DMS79 treated with DMSO at 0.1 percent for 48 hours (cell line): ENCODE measurements at places on chromosomes 7 and 10.

GRCh38 chr7:95509199-95509598, 23.5 kb downstream of the ASB4 start:
- peak; percentile 62 for DNase-seq

- no peak for DNase-seq
Measured at GRCh38 chr10:124104011-124104627, 10.7 kb upstream of the CHST15 start.

DNA sequence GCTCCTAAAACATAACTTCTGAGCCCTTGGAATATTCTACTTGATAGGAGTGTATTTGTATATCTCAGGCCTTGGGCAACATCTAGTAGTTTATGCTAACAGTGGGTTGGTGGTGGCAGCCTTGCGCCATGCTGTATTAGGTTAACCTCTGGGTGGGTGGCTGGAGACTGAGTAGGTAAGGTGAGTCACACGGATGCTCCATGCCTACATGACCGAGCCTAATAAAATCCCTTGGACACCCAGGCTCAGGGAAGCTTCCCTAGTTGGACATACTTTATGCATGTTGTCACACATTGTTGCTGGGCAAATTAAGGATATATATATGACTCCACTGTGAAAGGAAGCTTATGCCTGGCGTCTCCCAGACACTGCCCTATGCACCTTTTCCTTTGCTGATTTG, 6.0 kb upstream of the DAGLB start:
- DNase-seq = no peak

DNA sequence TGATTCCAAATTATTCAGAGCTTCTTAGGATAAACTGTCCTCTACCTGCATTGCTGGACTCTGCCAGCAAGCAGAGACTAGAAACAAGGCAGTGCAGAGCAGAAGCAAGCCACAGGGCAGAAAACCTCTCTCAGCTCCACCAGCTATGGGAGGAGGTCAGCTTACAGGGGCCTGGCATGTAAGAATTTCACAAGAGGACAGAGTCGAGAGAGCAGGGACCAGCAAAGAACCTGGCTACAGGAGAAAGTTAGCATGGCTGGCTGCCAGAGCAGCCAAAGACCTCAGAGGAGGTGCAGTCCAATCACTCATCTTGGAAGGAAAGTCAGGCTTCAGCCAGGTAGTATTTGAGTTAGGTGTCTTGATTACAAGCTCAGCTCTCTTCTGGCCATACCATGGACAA, 62.9 kb downstream of the ENO4 start:
- DNase-seq = no peak

DNA sequence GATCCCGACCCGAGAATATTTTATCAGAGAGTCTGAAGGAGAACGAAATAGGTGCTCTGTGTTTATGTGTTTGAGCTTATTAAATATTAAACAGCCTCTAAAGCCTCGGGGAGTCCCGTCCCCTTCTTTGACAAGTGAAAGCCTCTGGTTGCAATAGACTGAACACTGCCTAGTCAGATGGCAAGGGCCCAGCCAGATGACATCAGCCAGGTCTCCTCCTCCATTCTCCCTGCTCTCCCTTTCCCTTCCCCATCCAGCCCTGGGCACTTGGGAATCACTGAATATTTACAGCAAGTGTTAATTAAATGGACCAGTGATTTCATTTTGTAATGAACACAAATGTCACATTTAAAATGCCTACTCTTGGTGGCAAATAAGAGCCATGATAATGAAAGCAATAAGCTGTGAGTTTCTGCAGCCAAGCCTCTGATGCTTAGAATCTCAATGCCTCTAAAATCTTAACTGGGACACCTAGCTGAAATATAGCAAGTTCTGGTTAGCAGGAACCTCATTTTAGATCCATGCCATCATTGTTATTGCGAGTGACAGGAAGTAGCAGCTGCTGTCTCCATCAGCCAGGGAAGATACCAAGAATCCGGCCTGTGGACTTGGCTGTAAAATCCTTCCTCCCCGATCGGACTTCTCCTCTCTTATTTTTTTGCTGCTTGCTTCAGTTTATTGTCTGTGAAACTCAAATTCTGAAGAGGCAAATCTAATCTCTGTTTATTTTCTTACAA, 202.1 kb downstream of the PRPF18 start:
- no peak for DNase-seq

- no peak for DNase-seq
Measured at GRCh38 chr7:117262546-117262945, 60.3 kb downstream of the WNT2 start.

DNA sequence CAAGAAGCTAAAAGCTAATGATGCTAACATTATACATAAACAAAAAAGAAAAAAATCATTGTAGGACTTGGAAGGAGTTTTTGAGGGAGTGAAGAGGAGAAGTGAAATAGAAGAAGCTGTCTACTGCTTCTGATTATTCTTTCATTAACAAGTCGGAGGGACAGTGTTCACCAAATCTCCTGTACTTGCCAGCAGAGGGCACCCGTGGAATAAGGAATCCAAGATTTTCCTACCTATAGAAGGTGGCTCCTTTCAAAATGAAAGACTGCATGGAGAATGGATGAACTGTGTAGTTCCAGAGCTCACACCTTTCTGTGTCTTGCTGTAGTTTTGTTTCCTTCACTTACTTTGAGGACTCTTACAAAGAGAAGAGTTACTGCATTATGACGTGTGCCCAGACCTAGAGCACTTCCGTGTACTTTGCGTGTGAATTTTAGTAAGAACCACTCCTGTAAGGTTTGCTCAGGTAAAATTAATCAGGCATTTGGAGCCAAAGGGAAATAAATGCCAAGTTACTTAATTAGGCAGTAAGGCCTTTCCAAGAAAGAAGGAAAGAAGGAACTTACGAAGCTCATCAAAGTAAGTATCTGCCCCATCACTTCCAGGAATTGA, 145.1 kb downstream of the SEMA3D start:
- peak; percentile 21 for DNase-seq

DNA sequence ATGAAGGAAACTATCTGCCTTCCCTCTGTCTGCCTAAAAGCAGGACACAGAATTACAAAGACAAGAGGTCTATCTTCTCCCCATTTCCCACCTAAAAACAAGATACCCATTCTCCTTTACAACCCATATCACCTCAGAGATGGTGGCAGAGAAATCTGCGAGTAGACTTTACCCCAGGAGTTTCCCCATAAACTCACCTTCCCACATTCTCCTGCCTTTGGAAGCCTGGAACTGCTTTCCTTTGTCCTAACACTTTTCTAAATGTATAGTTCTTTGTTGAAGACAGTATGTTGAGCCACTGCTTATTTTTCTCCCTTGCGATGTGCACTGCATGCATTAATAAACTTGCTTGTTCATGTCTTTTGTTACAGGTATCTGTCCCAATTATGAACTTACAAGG, 8.0 kb downstream of the SHTN1 start:
- no peak for DNase-seq

GRCh38 chr7:129824291-129825208, 128.2 kb downstream of the UBE2H start:
- peak; percentile 88 for DNase-seq

- DNase-seq = no peak
Measured at GRCh38 chr10:90136731-90137316, 435.4 kb downstream of the KIF20B start.

- no peak for DNase-seq
Measured at GRCh38 chr7:109879287-109879828, 1211.6 kb upstream of the LRRN3 start.

GRCh38 chr7:92778972-92779371, 57.4 kb downstream of the CDK6 start:
- DNase-seq = no peak

- DNase-seq = no peak
Measured at GRCh38 chr10:128095027-128095752, 31.0 kb downstream of the MKI67 start.

- DNase-seq = no peak
Measured at GRCh38 chr10:11720260-11720741, 21.9 kb upstream of the ECHDC3 start.

DNA sequence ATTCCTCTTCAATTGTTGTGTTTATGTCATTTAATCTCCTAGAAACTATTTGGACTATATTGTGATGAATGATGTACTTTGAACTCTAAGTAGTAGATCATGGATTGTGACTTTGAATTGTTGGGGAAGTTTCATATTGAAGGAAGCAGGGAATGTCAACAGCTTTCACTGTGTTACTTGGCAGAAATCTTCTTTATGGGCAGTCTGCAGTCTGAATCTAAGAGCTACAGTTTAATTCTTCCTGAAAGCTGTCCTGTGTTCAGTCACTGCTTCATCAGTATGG, 91.6 kb downstream of the PPP1R9A start:
- no peak for DNase-seq

DNA sequence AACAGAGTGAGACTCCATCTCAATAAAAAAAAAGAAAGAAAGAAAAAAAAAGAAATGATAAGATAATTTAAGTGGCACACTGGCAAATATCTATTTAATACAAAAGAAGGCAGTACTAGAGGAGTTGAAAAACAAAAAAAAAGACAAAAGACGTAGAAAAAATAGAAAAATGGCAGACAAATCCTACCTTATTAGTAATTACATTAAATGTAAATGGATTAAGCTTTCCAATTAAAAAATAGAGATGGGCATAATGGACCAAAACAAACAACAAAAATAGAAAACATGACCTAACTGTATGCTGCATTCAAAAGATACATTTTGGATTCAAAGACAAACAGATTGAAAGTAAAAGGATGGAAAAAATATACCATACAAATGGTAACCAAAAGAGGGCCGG, 5.3 kb upstream of the PARP12 start:
- DNase-seq = no peak

DNA sequence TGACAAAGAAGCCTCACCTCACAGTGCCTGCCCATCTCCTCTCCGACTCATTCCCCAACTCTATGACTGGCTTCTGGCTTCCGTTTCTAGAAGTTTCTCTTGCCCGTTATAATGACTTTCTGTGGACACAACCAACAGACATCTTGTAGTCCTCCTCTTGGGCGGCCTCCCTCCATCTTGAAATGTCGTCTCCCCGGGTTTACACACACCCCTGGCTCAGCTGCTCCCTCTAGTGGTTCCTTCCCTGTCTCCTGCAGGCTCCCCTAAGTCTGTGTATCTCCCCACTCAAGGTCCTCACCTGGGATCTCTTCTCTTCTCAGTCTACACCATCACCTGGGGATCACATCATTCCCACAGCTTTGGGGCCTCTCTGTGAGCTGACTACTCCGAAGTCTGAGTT, 123.4 kb upstream of the NEBL start:
- no peak for DNase-seq

- no peak for DNase-seq
Measured at GRCh38 chr7:149719912-149720335, 53.5 kb downstream of the ZNF467 start.

DNA sequence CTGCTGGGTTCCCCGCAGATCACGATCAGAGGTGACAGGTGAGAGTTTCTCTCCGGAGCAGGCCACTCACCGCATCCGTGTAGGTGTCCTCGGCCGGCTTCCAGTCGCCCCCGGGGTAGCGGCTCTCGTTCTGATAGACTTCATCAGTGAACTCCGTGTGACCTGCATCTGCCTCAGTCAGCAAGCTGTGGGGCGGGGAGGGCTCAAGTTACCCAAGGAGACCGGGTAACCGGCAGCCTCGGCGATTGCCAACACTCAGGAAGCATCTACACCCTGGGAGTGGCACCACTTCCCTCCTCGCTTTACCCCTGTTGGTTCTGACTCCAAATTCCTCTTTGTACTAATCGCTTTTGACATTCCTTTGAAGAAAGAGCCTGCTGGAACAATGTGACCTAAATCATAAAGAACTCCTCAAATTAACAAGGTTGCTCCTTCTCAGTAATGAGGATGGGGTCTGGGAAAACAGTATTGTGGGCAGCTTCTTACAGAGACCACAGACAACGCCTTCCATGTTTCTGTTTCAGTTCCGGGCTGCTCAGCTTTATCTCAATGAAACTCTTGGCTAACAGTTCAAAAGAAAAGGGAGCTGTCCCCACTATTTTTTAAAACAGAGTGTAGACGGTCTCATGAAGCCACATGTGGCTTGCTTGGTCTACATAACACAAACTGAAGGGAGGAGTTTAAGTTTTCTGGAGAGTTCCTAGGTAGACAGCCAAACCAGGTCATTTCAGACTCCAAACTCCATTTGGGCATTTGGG, 118.1 kb downstream of the MYOF start:
- DNase-seq = peak; percentile 5

DNA sequence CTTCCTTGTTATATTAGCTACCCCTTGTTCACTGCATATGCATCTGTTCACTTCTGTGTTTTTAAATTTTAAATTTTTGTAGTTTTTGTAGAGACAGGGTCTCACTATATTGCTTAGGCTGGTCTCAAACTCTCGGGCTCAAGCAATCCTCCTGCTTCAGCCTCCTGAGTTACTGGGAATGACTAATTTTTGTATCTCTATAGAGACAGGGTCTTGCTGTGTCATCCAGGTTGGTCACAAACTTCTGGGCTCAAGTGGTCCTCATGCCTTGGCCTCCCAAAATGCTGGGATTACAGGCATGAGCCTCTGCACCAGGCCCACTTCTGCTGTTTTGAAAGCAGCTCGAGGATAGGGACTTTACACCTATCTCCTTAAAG, 64.6 kb downstream of the PRTFDC1 start:
- no peak for DNase-seq

DNA sequence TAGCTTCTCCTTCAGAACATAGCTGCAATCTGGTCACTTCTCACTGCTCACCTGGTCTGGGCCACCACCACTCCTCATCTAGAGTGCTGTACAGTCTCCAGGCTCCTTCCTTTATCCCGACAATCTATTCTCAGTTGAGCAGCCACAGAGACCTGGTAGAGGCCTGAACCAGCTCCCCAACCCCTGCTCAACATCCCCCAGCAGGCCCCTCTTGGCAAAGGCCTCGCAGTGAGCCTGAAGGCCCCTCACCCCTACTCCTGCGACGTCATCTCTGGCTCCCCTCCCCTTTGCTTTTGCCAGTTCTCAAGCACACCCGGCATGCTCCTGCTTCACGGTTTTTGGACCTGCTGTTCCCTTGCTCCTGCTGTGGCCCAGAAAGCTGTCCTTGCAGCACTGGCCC, 113.9 kb downstream of the ARHGAP22 start:
- DNase-seq = no peak

GRCh38 chr7:30200591-30200990, 65.8 kb downstream of the MTURN start:
- no peak for DNase-seq

GRCh38 chr7:36175886-36176285, 22.8 kb downstream of the EEPD1 start:
- DNase-seq = no peak

- DNase-seq = peak; percentile 67
Measured at GRCh38 chr10:24255881-24256311, 47.0 kb downstream of the KIAA1217 start.

DNA sequence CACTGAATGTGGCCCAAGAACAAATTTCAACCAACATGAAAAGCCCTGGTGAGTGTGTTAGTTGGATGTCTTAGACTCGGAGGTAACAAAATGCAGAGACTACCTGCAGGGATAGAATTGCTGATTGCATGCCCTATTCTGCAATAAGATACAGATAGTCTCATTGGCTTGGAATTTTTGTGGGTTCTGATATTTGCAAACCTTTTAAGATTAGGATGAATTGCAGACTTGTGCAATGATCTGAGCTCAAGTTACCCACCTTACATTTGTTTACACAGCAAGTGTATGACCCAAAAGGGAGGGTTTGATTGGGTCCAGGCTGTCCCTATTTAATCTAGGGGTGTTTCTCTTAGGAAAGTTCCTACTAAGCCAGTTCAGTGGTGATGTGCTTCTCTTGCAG, 45.4 kb downstream of the GPR37 start:
- DNase-seq = no peak

GRCh38 chr7:76206633-76207032, 4.9 kb downstream of the SRRM3 start:
- DNase-seq = no peak

GRCh38 chr10:20608503-20608902, 288.6 kb downstream of the NEBL start:
- no peak for DNase-seq

- DNase-seq = no peak
Measured at GRCh38 chr7:113349339-113349738, 231.0 kb upstream of the SMIM30 start.
